HFF-Myc (cell line): ENCODE measurements at places on chromosomes 2 and 18.

- DNase-seq = no peak
These were observed 140.4 kb upstream of the RNF152 start for GRCh38 chr18:62033207-62033606.

- DNase-seq = no peak
These were observed 74.6 kb downstream of the DHRS9 start for GRCh38 chr2:169143998-169144397.

- no peak for DNase-seq
These were observed 38.1 kb upstream of the STAT1 start for GRCh38 chr2:191051825-191052778.

- DNase-seq = no peak
These were observed 4.1 kb downstream of the CYTIP start for GRCh38 chr2:157439824-157440186.

DNA sequence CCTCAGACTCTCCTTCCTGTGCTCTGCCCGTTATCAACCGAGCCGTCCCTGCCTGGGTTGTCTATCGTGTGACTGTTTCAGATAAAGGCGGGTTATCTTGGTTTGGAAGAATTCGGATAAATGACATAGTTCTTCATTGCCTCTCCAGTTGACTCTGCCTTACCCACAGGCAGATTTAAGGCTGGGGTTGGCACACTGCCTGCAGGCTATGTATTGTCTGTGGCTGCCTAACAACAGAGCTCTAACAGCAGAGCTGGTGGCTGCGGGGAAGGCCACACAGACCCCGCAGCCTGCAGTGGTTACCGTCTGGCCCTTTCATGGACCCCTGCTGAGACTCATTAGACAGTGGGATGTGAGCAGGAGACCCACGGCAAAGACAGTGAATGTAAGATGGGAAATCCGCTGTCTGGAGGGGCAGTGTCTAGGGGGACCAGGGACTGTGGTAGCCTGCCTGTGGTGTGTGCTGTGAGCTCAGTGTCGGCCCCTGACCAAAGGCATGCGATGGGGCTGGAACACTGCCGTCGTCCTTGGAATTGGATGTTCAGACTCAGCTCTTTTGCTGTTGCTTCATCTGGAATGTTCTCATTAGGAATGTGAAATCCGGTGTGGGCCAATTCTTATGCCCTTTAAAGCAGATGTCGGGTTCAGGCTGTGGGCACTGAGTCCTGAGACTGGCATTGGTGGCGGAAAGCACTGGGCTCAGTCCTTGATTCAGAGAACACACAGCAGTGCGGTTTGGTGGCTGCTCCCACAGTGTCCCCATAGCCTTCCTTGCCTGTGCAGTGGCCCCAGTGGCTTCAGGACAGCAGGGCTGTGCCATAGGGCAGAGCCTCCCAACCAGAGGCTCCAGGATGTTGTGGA, 44.5 kb downstream of the SH3RF3 start:
- DNase-seq = no peak

DNA sequence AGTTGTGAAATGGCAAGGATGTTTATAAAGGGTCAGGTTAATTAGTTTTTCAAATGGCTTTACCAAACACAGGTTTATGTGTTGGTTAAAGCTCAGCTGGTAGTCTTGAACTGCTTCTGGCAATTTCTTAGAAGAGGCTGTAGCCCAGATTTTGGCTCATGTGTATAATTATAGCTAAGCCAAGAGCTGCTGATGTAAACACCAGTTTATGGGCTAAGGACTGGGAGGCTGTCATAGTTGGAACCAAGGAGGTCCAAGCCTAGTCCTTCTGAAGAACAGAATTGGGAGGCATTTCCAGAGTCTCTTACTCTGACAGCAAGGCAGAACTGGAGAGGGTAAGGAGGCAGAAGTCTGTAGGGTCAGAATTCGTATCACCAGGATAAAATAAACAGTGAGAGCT, 25.4 kb downstream of the UBE2E3 start:
- no peak for DNase-seq

DNA sequence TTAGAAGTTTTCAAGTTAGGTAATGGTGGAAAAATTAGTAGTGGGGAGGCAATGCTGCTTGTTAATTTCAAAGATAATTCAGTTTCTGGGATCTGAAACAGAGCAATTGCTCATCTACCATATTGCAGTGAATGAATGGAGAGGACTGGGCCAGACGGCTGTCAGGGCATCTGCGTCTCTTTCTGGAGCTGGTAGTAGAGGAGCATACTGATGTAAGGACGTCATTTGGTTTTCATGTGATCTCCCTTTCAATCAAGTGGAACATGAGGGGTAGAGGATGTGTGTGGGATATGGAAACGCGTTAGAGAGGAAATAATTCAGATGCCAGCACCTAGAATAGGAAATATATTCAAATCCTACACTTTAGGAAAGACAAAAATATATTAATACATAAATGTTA, 490.3 kb downstream of the ADCYAP1 start:
- DNase-seq = no peak

GRCh38 chr2:27249159-27249890, 13.5 kb downstream of the SLC30A3 start:
- DNase-seq = no peak
